Esophagus muscularis mucosa (tissue), 4 donors: ENCODE measurements at places on chromosomes 7 and 10. TPM values are rescaled to one million over a fixed set of nuclear protein-coding genes. Genes with fewer than 3 reads are reported as not detected.

CHN2 gene
- 9.8 TPM for total RNA-seq

- H3K4me1 ChIP-seq = no peaks in the 10 kb centered on the region
- no peak overlapping the region for H3K27ac ChIP-seq
- no peak overlapping the region for H3K4me3 ChIP-seq
- H3K36me3 ChIP-seq = no peaks in the 10 kb centered on the region
Observed at GRCh38 chr7:124276005-124276622, 243.2 kb upstream of the TMEM229A start.

- H3K4me3 ChIP-seq = no peak overlapping the region
- peaks cover 39% of the 10 kb centered on the region for H3K4me1 ChIP-seq
- no peaks in the 10 kb centered on the region for H3K27me3 ChIP-seq
- H3K27ac ChIP-seq = no peak overlapping the region
- H3K36me3 ChIP-seq = no peaks in the 10 kb centered on the region
- no peak for DNase-seq
Observed at GRCh38 chr7:1085910-1086421, 1.9 kb upstream of the GPER1 start.

GRCh38 chr7:151244196-151244840 lies 4.2 kb downstream of the SMARCD3 start:
- no peaks in the 10 kb centered on the region for H3K27me3 ChIP-seq
- peaks cover 2% of the 10 kb centered on the region for H3K36me3 ChIP-seq
- DNase-seq = no peak
- peaks cover 62% of the 10 kb centered on the region for H3K4me1 ChIP-seq
- peak overlapping the region; percentile 2 for H3K27ac ChIP-seq
- H3K4me3 ChIP-seq = no peak overlapping the region

CAMK2G gene
- total RNA-seq = 134 TPM

- H3K4me3 ChIP-seq = no peak overlapping the region
- no peaks in the 10 kb centered on the region for H3K4me1 ChIP-seq
- no peaks in the 10 kb centered on the region for H3K36me3 ChIP-seq
- no peak overlapping the region for H3K27ac ChIP-seq
- no peak for DNase-seq
- H3K27me3 ChIP-seq = no peaks in the 10 kb centered on the region
Observed at GRCh38 chr10:58431903-58432302, 46.7 kb downstream of the TFAM start.

DNA sequence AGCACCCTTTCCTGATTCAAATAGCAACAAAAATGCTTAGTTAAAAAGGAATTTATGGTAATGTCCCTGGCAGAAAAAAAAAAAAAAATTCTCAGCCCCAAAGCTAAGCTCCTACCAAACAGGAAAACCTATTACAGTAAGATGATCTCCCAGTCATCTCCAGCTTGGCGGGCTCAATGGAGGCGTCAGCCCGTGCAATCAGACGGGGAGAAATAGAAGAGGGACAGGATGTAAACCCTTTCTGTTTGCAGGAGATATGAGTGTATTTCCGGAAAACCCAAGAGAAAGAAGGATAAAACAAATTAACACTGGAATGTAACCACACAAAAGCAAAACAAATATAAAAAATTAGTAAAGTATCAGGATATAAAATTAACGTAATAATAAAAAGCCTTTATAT lies 242.8 kb downstream of the TCERG1L start:
- DNase-seq = no peak
- H3K4me3 ChIP-seq = no peak overlapping the region
- H3K36me3 ChIP-seq = no peaks in the 10 kb centered on the region

MUC3A gene
- total RNA-seq = not detected

- H3K36me3 ChIP-seq = no peaks in the 10 kb centered on the region
- no peak overlapping the region for H3K4me3 ChIP-seq
- DNase-seq = no peak
Observed at GRCh38 chr10:128087884-128088709, 38.1 kb downstream of the MKI67 start.

DNA sequence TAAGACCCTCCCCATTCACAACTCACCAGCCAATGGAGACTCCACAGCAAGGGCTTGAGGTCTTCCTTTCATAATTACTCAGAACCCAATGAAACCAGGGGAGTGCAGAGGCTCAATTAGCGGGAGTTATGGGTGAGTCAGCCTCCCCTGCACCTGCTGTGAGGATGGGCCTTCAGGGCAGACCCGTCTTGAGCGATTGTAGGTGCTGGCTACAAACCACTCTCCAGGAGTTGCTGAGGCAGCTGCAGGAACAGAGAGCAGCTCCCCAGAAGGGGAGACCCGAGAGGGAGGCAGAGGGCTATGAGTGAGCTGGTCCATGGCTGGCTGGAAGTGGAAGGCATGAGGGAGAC lies 58.5 kb upstream of the SORCS3 start:
- H3K27me3 ChIP-seq = no peaks in the 10 kb centered on the region
- H3K27ac ChIP-seq = no peak overlapping the region
- peak; percentile 83 for DNase-seq

EN2 gene
- total RNA-seq = not detected

FXYD4 gene
- total RNA-seq = not detected

DNA sequence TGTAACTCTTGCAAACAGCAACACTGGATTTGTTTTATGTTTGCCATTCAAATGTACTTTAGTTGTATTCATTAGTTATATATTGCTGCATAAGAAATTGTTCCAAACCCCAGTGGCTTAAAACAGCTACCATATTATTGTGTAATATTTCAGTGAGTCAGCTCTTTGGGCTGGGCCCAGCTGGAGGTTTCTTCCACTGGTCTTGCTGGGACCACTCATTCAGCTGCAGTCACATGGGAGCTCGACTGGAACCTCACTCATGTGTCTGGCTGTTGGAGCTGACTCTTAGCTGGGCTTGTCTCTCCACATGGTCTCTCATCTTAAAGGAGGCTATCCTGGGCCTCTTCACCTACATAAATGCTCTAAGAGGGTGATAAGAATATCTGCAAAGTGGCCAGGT lies 23.2 kb upstream of the PIP4K2A start:
- H3K27me3 ChIP-seq = no peaks in the 10 kb centered on the region
- no peaks in the 10 kb centered on the region for H3K36me3 ChIP-seq
- H3K27ac ChIP-seq = no peak overlapping the region
- no peak for DNase-seq
- no peaks in the 10 kb centered on the region for H3K4me1 ChIP-seq
- no peak overlapping the region for H3K4me3 ChIP-seq

DNA sequence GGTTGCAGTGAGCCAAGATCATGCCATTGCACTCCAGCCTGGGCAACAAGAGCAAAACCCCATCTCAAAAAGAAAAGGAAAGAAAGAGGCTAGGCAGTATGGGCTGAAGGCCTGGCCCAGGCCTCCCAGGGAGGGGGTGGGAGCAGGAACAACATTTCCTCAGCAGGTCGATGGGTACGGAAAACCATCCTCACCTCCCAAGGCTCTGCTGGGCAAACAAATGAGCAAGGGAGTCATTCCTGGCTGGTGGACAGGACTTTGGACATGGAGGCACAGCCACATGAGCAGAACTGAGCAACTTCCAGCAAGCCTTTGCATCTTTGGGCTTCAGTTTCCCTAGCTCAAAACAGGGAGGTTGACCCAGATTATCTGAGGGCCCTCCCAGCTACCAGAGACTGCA lies 13.0 kb downstream of the OGDHL start:
- no peak overlapping the region for H3K4me3 ChIP-seq
- DNase-seq = peak; percentile 79

- H3K36me3 ChIP-seq = peaks cover 6% of the 10 kb centered on the region
- peaks cover 28% of the 10 kb centered on the region for H3K27me3 ChIP-seq
- no peak overlapping the region for H3K27ac ChIP-seq
- DNase-seq = no peak
- no peak overlapping the region for H3K4me3 ChIP-seq
- H3K4me1 ChIP-seq = peaks cover 33% of the 10 kb centered on the region
Observed at GRCh38 chr10:22333167-22333974, 11.9 kb upstream of the SPAG6 start.

IL6 gene
- total RNA-seq = 2.0 TPM

ADRA2A gene
- total RNA-seq = 3.8 TPM

ZNF117 gene
- 2.9 TPM for total RNA-seq

IGF2BP3 gene
- total RNA-seq = not detected

DNA sequence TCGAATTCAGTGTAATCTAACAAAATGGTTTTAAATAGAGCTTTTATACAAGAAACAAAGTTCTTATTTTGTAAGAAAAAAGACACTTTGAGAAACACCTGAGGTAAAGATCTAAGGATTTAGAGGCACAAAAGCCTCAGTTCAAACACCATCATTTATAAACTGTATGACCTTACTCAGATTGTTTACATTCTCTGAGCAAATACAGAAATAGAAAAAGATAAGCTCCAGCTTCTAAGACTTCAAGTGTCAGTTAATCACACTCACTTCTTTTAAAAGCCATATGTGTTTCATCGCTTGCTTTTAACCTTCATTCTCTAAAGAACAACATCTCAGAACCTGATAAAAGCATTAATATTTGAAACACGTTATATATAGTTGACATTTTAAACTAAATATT lies 27.9 kb downstream of the CADPS2 start:
- DNase-seq = no peak
- H3K4me3 ChIP-seq = no peak overlapping the region
- no peak overlapping the region for H3K27ac ChIP-seq
- H3K27me3 ChIP-seq = no peaks in the 10 kb centered on the region
- no peaks in the 10 kb centered on the region for H3K36me3 ChIP-seq

- H3K4me3 ChIP-seq = no peak overlapping the region
- no peaks in the 10 kb centered on the region for H3K36me3 ChIP-seq
- DNase-seq = no peak
- H3K27ac ChIP-seq = no peak overlapping the region
Observed at GRCh38 chr10:50394832-50395231, 143.5 kb upstream of the ASAH2 start.
